ENCODE measurements at places on chromosomes 1 and 21. TPM values are rescaled to one million over a fixed set of nuclear protein-coding genes. Genes with fewer than 3 reads are reported as not detected.
A peak's percentile ranks its signal among the peaks of the same experiment; 100 is the strongest.

ADGRL2 gene
- total RNA-seq: 21.4 TPM

DNA sequence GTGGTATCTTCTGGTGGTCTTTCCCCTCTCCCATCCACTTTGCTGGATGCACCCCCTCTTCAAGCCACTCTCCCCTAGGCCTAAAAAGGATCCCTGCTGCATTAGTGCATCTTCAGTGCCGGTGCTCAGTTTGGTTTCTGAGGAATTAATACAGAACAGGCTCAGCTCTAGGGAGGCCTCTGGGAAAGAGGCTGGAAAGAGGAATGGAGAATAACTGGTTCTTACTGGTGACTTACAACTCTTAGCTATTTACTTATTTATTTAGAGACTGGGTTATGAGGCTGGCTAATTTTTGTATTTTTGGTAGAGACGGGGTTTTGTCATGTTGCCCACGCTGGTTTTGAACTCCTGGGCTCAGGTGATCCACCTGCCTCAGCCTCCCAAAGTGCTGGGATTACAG lies 19.0 kb downstream of the MFN2 start:
- no peak for DNase-seq

DNA sequence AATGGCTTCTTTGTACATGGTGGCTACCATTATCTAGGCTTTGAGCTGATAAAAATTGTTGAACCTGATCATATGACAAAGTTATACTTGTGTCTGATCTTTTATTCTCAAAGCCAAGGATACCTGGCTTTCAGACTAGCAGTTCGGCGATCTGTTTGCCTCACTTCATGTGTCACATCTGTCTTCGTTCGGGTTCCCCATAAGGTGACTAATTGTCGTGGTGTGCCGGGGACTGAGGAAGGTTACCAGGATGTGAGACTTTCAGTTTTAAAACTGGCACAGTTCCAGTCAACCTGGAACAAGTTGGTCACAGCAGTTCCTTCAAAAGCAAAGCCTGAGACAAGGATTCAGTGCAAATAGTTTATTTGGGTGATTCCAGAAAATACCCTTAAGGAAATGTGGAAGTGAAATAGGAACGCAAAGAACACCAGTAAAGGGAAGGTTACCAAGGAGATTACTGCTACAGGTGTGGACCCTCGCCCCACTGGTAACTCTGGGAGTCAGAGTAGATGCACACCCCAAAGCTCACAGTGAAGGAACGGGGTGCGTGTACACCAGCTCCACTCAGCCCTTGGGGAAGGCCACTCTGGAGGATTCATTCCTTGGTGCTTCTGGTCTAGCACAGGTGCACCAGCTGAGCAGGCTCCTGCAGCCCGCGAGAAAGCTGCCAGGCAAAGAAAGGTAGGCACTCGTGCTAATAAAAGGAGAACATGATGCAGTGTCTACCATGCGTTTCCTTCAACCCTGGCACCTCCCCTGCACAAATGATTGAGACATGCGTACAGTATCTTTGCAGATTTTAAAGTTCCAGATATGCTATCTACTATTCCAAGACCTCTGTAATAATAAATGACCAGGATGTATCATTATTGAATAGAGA lies 69.0 kb downstream of the VWA5B1 start:
- DNase-seq: no peak

DNA sequence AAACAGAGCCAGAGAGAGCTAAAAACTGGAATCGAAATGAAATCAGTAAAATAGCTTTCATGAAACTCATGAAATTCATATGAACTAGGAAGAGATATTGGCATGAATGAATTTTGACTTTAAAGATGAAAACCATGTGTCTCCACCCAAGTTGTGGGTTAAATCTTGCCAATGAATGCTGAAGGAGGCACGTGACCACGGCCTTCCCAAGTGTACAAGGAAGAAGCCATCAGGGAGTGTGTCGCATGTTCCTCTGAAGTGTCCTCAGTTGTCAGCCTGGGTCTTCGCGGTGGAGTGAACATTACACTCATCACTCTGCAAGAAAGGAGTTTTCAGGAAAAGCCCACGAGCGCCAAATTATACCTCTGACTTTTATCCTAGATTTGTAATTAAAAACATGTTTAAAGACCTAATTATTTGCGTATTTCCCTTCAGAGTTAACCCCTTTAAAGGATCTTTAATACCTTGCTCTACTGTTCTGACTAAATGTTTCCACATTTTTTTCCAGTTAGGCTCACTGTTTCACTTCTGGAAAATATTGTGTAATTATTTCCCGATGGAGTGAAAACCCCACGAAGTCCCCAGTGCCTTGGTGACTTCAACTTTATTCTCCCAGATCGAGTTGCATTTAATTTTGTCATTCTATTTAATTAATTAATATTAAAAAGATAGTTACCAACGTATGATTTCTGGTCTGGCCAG lies 118.3 kb downstream of the DHRS3 start:
- DNase-seq: no peak

- no peak for DNase-seq
Measured at GRCh38 chr1:41889506-41890414, 29.0 kb downstream of the HIVEP3 start.

DNA sequence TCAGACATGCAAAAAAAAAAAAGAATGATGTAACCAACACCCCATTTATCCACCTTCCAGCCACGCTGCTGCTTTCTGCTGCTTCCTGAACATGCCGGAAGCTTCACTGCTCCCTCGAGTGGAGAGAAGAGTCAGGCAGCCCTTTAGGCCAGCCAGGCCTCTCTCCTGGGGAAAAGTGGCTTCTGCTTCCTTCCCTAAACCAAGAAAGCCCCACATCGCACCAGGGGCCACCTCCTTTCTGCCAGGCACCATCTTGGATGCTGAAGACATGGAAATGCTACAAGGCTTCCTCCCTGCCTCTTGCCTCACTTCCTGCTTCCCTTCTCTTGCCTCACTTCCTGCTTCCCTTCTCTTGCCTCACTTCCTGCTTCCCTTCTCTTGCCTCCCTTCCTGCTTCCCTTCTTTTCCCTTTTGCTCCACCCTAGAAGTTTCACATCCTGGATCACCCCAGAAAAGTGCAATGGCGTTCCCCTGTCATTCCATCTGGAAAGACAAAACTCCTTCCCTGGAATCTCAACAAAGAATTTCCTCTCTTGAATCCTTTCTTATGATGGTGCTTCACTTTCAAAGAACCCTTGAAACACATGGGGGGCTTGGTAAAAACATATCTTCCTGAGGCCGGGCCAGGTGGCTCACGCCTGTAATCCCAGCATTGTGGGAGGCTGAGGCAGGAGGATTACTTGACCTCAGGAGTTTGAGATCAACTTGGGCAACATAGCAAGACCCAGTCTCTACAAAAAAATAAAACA lies 18.7 kb downstream of the TNFRSF8 start:
- DNase-seq: no peak

DNA sequence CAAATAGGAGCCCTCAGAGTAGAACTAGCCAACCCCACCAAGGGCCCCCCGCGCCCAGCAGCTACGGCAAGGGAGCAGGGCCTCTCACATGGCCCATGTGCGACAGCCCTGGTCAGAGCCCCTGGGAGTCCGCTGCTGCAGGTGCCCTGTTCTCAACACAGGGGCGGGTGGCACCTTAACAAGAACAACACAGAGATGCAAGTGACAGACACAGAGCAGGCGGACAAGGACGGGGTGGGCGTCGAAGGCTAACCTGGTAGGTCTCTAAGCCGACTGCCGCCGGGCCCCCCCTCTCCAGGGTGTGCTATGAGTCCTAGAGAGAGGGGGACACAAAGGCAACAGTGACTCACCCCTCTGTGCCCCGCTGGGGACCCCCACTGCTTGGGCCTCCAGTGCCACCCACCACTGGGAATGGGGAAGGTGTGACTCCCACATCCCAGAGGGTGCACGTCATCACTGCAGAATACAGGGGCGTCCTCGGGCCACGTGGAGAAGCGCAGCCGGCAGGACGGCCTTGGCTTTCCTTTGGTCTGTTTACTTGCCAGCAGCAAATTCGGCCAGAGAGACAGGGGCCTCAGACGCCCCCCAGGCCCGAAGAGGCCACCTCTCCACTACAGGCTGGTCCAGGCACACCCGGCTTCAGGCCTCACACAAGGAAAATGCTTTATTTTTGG lies 44.8 kb downstream of the PRDM15 start:
- DNase-seq: no peak

GRCh38 chr1:43526002-43526401 lies 4.7 kb upstream of the PTPRF start:
- no peak for DNase-seq

DNA sequence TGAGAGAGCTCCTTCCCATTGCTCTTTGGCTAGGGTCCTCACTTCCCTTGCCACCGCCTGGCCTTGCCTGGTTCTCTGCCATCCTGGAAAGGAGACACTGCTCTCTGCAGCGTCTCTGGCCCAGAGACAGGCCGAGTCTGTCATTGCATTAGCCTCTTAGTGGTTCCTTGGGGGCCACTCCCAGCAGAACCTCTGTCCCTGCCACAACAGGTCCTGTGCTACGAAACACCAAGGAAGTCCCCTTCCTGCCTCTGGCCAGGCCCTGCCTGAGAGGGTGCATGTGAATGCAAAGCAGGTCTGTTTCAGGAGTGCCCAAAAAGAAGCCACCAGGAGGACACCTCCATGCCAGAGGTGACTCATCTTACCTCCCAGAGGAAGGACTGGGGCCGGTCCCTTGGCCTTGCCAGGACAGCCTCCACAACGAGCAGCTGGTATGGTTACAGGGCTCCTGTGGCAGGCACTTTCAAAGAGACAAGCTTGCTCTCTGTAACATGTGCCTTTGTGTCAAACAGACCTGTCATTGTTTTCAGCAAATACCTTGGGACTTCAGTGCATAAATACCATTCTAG lies 59.6 kb downstream of the VPS26C start:
- DNase-seq: peak; percentile 5

DNA sequence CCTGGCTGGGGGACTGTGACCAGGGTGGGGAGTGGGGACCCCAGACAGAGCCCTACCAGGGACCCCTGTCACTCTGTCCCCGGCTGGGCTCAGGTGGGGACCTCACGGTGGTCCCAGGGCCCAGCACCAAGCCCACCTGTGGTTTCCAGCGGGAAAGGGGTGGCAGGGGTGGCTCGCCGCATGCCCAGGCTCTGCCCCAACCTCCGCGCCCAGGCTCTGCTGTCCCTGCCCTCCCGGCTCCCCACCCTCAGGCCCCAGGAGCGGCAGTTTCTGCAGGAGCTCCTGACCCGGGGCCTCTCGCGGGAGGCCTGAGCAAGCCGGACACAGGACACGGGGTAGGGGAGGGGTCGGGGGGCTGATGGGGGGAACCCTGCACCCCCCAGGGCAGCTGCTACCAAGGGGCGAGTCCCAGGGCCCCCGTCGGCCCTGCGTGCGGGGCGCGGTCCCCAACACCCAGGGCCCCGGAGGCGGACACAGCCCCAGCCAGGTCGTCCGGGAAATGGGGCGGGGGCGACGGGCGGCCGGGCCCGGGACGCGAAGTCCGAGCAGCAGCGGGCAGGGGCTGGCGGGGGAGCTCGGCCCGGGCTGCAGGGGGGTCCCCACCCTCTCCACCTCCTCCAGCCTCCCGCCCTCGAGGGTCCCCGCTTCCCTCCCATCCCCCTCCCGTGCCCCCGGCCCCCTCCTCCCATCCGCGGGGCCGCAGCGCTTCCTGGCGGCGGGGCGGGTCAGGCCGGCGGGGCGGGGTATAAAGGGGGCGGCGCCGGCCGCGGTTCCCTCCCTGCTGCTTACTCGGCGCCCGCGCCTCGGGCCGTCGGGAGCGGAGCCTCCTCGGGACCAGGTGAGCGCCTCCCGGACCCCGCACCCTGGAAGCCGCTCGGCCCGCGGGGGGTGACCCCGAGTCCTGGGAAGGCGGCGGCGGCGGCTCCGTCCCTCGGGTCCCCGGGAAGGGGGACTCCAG lies at the start of gene COL6A2:
TSS of gene COL6A2 (plus strand) at position 777 of the 958 bp plus-strand sequence.
- peak; percentile 82 for DNase-seq

DNA sequence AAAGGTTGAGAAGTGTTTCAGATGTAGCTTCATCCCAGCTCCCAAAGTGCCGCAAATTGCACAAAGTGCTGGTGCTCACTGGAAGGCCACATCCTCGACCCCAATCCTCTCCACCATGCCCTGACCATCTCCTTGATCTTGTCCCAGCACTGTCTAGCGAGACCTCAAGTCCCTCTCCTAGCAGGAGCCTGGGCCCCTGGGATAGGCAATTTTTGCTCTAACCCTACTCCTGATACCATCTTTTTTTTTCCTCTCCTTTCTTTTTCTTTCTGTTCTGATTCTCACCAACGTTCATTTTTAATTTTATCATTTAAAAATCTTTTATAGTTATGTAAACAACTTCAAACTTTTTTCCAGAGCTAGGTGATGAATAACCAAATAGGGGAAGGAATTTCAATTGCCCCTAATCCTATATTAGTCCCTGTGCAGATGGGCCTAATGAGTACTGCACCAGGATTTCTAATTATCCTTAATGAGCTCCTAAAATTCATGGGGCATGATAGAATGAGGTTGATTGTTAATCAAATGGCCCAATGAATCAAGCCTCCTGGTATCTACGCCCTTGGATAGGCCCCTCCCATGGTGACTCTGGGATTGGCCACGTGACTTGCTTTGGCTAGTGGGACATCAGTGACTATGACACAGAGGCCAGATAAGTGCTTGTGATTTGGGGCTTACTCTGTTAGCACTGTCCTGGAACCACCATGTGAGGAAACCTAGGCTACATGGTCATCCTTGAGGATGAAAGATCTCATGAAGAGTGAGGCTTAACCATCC lies 41.5 kb upstream of the TENT5B start:
- DNase-seq: no peak

DNA sequence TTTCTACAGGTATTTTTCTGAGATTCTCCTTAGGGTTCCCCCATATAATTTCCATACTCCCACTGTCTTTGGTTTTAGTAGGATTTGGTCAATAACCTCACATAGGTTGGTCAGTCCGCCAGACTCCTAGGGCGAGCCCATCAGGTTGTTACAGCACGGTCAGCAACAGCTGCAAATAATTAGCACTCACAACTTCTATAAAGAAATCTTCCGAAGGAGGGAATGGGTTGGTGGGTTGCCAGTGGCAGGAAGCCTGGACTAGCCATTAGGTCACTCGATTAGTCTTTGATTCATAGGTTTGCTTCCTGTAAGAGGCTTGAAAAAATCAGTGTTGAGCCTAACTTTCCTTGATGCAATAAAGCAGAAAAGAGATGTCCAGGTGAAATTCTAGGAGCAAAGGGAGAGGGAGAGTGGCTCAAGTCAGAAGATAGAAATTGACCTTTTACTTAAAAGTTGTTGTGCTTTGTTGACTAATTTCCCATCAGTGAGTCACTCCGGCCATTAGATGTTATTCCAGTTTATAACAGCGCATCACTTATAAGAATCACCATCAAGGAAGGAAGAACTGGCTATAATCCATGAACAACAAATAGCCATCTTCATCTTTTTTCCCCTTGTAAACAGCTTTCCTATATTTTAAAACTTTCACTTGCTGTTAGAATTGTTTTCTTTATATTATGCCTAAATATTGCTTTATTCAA lies 88.3 kb downstream of the TPR start:
- no peak for DNase-seq

DNA sequence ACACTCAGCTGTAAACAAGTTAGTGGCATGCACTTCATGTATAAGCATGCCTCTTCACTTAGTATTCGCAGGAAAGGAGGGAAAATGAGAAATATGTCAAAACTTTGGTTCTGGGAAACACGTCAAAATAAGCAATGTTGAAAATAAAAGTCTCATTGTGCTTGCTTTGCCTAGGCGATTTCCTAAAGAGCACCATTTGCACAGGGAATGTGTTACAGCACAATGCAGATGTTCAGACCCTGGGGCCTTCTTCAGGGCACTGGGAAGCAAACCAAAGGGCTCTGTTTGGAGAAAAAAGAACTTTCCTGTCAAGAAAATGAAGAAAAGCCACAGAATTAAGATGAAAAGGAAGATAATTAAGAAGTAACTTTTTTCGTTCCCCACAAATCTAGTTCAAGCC lies 98.6 kb upstream of the PLD5 start:
- no peak for DNase-seq

GRCh38 chr1:95033843-95034242 lies 38.9 kb downstream of the ALG14 start:
- peak; percentile 77 for DNase-seq

GJA4 gene
- total RNA-seq: 3.4 TPM

All from umbilical cord (tissue), 2 donors.